Adipose tissue (tissue), 3 donors: ENCODE measurements at places on chromosomes 13 and 19. TPM values are rescaled to one million over a fixed set of nuclear protein-coding genes. Genes with fewer than 3 reads are reported as not detected.

Gene PLPPR2
- 5.9 TPM for polyA plus RNA-seq

Gene CEACAM20
- polyA plus RNA-seq, result not detected

Gene ZNF799
- polyA plus RNA-seq, result 1.4 TPM

Gene NPAS1
- polyA plus RNA-seq, result 1.6 TPM

Gene GPR42
- not detected for polyA plus RNA-seq

Gene CDC34
- polyA plus RNA-seq, result 64.8 TPM

Gene IGFL1
- not detected for polyA plus RNA-seq

Gene PSG1
- not detected for polyA plus RNA-seq

Gene ENOX1
- 2.4 TPM for polyA plus RNA-seq

Gene VSTM1
- not detected for polyA plus RNA-seq

Gene STAP2
- 15.5 TPM for polyA plus RNA-seq

Gene LILRA1
- 1.3 TPM for polyA plus RNA-seq

Gene NKPD1
- polyA plus RNA-seq, result 0.05 TPM

Gene LAIR1
- polyA plus RNA-seq, result 17.2 TPM

Gene CIRBP
- polyA plus RNA-seq, result 346 TPM

Gene ARL11
- polyA plus RNA-seq, result 4.2 TPM

Gene ZNF99
- not detected for polyA plus RNA-seq
